ENCODE measurements at places on chromosomes 2 and 18. TPM values are rescaled to one million over a fixed set of nuclear protein-coding genes. Genes with fewer than 3 reads are reported as not detected.

IL36G gene
- total RNA-seq: not detected

IL36B gene
- total RNA-seq: not detected

C2orf78 gene
- total RNA-seq: not detected

FOXD4L1 gene
- 0.12 TPM for total RNA-seq

CD8B2 gene
- total RNA-seq: 0.23 TPM

HRH4 gene
- 0.08 TPM for total RNA-seq

B3GNT7 gene
- total RNA-seq: not detected

RTP5 gene
- not detected for total RNA-seq

GRP gene
- total RNA-seq: not detected

CNNM4 gene
- total RNA-seq: 2.7 TPM

E2F6 gene
- total RNA-seq: 5.5 TPM

MAIP1 gene
- 14.7 TPM for total RNA-seq

SULT1C4 gene
- not detected for total RNA-seq

TYW5 gene
- 3.7 TPM for total RNA-seq

TUBA3D gene
- total RNA-seq: not detected

ASB18 gene
- not detected for total RNA-seq

CCDC68 gene
- 2.2 TPM for total RNA-seq

TCF7L1 gene
- total RNA-seq: 2.0 TPM

ALPI gene
- not detected for total RNA-seq

NT5DC4 gene
- total RNA-seq: not detected

CD207 gene
- total RNA-seq: not detected

DPP4 gene
- total RNA-seq: 42.1 TPM

STAT4 gene
- 4.1 TPM for total RNA-seq

RAPGEF4 gene
- 0.90 TPM for total RNA-seq

CHRNG gene
- not detected for total RNA-seq

MATN3 gene
- 1.1 TPM for total RNA-seq

LHCGR gene
- not detected for total RNA-seq

OTX1 gene
- total RNA-seq: 0.12 TPM

PUM2 gene
- total RNA-seq: 23.8 TPM

CFC1B gene
- total RNA-seq: not detected

SPAG16 gene
- 19.1 TPM for total RNA-seq

TEX44 gene
- not detected for total RNA-seq

SLC4A3 gene
- total RNA-seq: 1.7 TPM

MAL gene
- total RNA-seq: not detected

PDCD1 gene
- not detected for total RNA-seq

NEUROD1 gene
- total RNA-seq: not detected

Data from smooth muscle cell of the coronary artery (primary cell).